ENCODE measurements at places on chromosomes 1 and 21.

DNA sequence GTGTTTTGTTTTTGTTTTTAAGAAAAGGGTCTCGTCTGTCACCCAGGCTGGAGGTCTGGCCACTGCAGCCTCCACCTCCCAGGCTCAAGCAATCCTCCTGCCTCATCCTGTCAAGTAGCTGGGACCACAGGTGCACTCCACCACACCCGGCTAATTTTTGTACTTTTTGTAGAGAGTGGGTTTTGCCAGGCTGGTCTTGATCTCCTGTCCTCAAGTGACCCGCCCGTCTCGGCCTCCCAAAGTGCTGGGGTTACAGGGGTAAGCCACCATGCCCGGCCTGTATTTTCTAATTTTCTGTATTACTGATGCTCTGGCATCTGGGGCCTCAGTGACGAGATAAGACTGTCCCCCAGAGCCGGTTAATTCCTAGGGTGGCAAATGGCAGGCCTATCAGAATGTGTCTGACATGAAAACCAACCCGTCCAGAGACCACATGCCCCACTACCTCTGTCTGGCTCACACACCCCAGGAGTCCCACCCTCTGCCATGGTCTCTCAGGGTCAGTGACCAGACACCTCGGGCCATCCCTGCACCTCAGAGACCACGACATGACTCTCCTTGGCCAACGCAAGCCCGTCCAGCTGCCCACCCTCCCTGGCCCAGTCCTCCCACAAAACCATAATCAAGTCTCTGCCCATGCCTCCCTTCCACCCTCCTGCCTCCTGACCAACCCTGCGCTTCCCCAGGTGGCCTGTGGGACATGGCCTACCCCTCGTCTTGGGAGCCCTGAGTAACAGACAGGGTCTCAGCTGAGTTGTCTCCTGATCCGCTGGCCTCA lies 12.5 kb downstream of the NPHP4 start:
- DNase-seq, result no peak

DNA sequence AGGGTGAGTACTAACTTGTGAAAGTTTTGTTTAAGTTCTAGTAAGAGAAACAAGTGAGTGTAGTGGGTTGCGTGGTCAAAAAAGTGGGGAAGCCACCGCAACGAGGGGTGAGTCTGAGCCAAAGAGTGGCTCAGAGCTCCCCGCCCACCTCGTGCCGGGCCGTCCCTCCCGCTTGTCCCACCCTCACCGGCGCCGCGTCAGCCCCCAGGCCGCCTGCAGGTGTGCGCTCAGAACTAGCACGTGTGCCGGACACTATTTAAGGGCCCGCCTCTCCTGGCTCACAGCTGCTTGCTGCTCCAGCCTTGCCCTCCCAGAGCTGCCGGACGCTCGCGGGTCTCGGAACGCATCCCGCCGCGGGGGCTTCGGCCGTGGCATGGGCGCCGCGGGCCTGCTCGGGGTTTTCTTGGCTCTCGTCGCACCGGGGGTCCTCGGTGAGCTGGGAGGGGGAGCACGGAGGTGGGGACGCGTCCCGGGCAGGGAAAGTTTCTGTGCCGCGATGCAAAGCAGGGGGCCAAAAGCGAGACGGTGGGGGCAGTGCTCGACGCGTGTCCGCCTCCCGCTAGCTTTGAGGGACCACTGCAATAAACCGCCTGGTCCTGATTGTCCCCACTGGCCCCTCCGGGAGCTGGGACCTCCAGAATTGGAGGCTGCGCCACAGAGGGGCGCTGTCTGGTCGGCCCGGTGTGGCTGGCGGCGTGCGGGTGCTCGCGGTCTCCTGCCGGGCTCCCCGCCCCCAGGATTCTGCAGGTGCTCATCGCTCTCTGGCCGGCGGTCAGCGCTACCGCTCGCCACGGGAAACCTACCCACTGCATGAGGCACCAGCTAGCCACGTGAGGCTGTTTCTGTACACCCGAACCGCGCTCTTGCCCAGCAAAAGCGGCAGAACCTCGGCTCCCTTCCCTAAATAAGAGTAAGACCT lies at the start of gene CR2:
CR2 (plus strand) TSS at position 283 of the 919 bp plus-strand sequence; CDS start at position 374, 91 bp downstream.
- no peak for DNase-seq

- DNase-seq, result no peak
Observed at GRCh38 chr21:35730325-35730724, 330.0 kb downstream of the SETD4 start.

- no peak for DNase-seq
Observed at GRCh38 chr1:107698161-107698560, 266.8 kb downstream of the VAV3 start.

DNA sequence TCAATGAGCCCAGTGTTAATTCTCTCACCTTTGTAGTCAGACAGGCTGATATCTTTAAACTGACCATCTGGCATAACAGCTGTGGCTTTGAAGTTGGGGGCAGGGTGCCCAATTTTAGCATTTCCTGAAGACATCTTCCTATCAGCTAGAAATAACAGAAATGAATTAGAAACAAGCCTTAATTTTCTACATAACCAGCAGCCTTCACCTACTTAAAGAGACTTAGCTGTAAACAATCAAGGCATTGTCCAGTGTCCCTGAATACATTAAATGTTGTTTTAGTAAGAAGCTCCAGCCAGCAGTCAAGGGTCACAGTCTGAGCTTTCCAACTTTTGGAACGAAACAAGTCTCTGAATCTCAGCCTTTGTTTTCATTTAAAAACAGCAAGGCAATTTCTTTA lies 2.8 kb downstream of the PRDX1 start:
- DNase-seq, result no peak

DNA sequence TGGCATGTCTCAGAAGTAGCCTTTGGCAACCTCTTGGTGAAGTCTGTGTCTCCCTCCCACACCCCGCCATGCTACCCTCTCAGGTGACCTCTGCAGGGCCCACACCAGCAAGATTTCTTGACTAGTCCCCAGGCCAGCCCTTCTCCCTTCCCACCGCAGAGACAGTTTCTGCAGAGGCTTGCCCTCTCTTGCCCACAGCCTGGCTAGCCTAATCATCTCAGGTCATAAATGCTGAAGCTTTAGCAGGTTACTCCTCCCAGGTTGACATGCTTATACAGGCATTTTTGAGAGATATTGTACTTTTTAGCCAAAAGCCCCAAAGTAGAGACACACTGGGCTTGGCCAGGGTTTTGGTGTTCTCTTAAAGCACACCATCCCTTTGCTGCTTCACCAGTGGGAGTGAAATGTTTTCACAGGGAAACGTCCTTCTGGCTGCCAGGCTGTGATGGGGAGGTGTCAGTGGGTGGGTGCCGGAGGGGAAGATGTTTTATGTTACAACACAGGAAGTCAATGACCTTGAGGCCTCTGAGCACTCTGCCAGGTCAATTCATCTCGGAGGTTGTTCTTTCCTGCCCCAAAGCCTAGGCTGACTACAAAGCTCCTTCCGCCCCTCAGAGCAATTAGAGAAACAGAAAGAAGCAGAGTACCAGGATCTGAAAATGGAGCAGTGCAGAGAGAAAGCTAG lies 58.5 kb downstream of the STYXL2 start:
- DNase-seq, result no peak

GRCh38 chr1:3030663-3031381 lies 9.6 kb downstream of the ACTRT2 start:
- DNase-seq, result no peak

- no peak for DNase-seq
Observed at GRCh38 chr1:2801535-2802291, at the start of gene TTC34. TSS of gene TTC34 (minus strand) at chr1:2801693. CDS start at chr1:2800827, 866 bp downstream.

GRCh38 chr1:27152004-27152828 lies 2.7 kb downstream of the SLC9A1 start:
- no peak for DNase-seq

DNA sequence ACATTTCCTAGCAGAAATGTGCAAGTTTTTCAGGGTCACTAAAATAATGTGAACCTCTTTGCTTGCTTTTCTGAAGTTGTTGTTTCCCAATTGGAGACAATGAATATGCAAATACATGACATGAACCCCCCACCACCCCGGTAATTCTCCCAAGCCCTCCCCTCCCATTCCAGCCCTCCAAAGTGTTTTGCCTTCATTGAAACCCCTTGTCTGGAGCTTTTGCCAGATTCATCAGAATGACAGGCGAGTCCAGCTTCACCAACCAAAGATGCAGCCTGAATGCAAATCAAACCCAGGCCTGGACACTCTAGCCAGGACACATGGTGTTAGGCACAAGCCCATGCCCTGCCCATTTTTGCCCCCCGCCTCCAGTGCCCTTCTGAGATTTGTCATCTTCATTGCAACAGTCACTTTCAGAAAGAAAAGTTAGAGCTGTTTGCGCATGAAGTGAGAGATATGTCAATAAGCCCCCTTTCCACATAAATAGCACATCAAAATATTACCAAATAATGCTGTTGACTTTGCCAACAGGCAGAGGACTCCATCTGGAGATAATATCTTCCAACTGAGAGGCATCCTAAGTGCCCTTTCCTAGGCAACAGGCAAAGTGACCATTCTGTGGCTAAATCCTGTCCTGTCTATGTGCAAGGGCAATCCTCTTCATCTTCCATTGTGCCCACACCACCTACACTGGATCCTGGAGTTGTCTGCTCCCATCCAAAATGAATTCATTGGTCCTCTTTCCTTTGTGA lies 145.6 kb upstream of the NFIA start:
- no peak for DNase-seq

- no peak for DNase-seq
Observed at GRCh38 chr1:206847337-206847834, 18.0 kb upstream of the IL20 start.

DNA sequence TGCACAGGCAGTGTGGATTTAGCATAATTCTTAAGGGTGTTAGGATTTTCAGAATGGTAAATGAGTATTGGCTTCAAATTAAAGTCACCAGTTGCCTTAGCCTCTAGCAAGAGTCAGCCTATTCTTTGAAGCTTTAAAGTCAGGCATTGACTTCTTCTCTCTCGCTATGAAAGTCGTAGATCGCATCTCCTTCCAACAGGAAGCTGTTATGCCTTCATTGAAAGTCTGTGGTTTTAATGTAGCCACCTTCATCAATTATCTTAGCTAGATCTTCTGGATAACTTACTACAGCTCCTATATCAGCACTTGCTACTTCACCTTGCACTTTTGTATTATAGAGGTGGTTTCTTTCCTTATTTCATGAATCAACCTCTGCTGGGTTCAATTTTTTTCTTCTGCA lies 320.2 kb downstream of the PTPRC start:
- no peak for DNase-seq

- no peak for DNase-seq
Observed at GRCh38 chr1:214563881-214564280, 12.5 kb upstream of the PTPN14 start.

DNA sequence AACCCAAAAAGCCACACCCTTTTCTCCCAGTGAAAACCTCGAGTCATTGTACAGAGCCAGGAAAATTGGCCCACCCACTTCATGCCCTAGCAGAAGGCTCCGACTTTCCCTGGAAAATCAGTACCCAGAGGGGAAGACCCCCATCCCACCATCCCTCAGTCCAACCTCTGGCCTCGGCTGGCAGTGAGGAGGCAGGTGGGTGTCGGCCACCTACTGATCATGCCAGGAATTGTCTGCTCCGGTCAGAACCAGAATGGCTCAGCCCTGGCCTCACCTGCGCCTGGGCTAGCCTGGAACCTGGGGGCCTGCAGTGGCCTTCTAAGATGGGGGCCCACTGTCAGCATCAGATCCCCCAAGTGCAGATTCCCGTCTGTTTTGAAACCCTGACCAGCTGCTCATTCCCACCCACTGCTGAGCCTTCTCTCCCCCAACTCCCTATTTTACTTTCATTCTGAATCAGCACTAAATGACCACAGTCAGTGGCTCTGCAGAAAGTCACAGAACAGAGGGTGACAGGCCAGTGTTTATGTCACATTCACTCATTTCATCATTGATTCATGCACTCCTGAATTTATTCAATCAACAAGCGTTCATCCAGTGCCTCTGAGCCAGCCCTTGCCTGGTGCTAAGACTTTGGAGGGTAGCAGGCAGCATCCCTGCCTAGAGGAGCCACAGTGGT lies 3.0 kb upstream of the S100A9 start:
- no peak for DNase-seq

DNA sequence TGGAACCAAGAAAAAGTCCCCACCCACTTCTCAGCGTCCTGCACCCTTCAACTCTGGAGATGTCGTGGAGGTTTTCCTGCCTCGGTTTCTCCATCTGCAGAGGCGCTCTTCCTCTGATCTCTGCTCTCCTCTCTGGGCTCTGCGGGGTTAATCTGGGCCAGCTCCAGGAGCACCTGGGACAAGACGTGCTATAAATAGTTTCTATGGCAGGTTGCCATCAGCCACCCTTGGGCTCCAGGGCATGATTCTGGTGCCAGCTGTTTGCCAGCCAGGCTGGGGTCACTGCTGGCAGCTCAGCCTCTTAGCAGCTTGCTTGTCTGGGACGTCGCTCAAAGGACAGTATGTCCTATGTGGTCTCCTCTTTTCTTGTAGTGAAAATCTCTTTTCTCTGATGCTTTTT lies 137.1 kb downstream of the ACTL8 start:
- DNase-seq, result no peak

DNA sequence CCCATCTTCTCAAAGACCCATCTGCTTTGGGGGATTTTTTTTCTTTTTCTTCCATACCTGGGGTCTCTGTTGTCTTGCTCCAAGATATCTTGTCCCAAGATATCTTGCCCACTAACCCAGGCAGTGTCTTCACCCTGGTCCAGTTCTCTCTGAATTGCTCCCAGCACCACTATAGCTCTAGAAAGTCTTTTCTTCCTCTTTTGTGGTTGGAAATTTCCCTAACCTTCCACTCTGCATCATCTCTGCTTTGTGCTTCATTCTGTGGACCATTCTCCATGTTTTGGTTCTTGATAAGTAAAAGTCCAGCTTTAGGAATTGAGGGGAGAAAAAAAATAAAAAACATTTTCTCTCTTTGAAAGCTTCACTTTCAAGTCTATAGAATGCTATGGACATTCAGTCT lies 20.9 kb downstream of the STYXL2 start:
- DNase-seq, result no peak

DNA sequence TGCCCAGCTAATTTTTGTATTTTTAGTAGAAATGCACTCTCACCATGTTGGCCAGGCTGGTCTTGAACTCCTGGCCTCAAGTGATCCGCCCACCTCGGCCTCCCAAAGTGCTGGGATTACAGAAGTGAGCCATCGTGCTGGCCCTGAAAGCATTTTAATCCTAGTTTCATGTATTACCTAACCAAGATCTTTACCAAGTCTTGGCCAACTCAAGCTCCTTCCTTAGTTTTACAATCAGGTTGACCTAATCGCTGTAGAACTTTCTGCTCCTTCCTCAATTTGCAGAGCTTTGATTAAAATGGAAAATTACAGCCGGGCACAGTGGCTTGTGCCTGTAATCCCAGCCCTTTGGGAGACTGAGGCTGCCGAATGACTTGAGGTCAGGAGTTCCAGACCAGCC lies 3.2 kb upstream of the TMEM63A start:
- no peak for DNase-seq

GRCh38 chr1:152623203-152623844 lies 421 bp upstream of the LCE3A start:
- DNase-seq, result no peak

- DNase-seq, result no peak
Observed at GRCh38 chr1:9280015-9280860, 12.5 kb upstream of the SPSB1 start.

DNA sequence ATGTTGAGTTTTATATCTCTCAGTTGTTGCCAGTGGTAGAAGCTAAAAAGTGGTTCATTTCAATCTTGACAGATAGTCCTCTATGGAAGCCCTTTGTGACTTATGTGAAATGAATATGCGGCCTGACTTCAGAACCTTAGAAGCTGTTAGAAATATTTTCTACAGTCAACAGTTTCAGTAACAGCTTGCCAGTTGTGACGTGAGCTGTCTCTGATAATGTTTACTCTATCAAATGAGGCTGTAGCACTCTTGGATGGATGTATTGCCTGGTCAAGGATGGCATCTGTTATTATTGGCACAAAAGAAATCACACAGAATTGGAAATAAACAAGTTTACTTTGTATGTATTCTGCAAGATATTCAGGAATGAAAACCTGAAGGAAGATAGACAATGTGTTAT lies 31.9 kb downstream of the SNX7 start:
- no peak for DNase-seq

GRCh38 chr1:29218223-29218622 lies 12.5 kb downstream of the MECR start:
- no peak for DNase-seq
